ENCODE measurements at places on chromosomes 16 and 17.
A peak's percentile ranks its signal among the peaks of the same experiment; 100 is the strongest.

- no peak for DNase-seq
These were observed 77.6 kb downstream of the NXN start for GRCh38 chr17:901964-902363.

- peak; percentile 24 for DNase-seq
These were observed 310.1 kb downstream of the C16orf95 start for GRCh38 chr16:87006789-87007745.

- no peak for DNase-seq
These were observed 7.1 kb downstream of the MRM3 start for GRCh38 chr17:789160-789840.

DNA sequence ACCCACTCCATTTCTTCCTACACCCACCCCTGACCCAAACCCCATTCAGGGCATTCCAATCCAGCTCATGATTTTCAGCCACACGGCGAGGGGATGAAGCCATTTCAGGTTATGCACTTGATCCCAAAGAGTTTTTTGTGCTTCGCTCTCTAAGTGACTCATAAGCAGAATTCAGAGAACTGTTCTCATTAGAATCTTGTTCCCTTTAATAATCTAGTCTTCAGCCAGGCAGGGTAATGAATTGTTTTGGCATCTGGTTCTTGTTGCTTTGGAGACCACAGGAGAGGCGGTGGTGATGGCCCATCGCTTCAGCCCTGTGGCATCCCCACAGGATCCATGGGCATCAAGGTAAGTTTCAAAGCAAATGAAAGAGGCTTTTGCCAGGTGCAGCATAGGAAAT is 4.8 kb upstream of the KRT31 start:
- no peak for DNase-seq

All from stromal cell of bone marrow (primary cell).